ENCODE measurements at places on chromosomes 16 and 17.

- DNase-seq: no peak
Observed at GRCh38 chr16:3541527-3542155, 35.6 kb downstream of the NLRC3 start.

DNA sequence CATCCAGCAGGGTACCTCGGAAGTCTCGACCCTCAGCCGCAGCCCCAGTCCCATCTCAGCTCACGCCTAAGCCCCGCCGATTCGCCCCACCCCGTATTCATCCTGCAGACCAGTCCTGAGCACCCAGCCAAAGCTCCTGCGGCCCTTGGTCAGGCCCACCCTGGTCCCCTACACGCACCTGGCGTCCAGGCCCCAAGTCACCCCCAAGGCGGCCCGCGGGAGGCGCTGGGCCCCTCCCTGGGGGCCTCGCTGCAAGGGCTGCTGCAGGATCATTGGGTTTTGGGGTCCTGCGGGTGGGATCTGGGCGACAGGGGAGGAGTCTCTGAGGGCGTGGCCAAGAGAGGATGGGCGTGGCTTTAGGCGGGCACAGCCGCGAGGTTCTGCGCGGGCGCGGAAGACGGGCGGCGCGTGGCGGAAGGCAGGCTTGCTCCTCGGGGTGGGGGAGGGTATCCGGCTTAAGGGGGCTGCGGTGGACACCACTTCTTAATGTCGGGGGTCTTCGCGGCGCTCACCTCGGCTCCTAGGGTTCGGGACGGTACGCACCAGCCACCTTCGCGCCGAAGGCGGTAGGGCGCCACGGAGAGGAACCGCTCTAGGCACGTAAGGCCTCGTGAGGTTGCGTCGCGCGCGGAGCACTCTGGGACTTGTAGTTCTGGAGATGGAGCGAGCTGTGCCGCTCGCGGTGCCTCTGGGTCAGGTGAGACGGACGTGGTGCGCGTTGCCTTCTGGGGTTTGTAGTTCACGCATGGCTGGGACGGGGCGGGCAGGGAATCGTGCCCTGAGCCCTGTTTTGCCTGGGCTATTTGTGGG is at the start of the genes HCFC1R1 and THOC6:
HCFC1R1 (minus strand) TSS at position 274 of the 810 bp plus-strand sequence; CDS start at position 273, 1 bp downstream.
THOC6 (plus strand) TSS at position 367 of the 810 bp plus-strand sequence; CDS start at position 659, 292 bp downstream.
- DNase-seq: peak; percentile 93

DNA sequence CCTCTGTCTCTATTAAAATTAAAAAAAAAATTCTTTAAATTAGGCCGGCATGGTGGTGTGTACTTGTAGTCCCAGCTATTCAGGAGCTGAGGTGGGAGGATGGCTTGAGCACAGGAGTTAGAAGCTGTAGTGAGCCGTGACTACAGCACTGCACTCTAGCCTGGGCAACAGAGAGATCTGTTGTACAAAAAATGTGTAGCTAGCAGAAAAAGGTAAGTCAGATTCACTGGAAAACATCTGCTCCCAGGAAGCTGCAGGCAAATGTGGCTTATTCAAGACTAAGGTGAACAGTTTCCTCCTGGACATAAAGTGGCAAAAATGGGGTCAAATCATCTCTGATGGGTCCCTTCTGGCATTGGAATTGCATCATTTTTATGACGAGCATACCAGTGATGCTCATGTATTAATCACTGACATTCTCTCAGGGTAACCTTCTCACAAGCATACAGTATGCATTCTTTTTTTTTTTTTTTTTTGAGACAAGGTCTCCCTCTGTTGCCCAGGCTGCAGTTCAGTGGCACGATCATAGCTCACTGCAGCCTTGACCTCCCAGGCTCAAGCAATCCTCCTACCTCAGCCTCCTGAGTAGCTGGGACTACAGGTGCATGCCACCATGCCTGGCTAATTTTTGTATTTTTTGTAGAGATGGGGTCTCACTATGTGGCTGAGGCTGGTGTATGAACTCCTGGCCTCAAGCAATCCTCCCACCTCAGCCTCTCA is 48.7 kb downstream of the CPPED1 start:
- DNase-seq: no peak

DNA sequence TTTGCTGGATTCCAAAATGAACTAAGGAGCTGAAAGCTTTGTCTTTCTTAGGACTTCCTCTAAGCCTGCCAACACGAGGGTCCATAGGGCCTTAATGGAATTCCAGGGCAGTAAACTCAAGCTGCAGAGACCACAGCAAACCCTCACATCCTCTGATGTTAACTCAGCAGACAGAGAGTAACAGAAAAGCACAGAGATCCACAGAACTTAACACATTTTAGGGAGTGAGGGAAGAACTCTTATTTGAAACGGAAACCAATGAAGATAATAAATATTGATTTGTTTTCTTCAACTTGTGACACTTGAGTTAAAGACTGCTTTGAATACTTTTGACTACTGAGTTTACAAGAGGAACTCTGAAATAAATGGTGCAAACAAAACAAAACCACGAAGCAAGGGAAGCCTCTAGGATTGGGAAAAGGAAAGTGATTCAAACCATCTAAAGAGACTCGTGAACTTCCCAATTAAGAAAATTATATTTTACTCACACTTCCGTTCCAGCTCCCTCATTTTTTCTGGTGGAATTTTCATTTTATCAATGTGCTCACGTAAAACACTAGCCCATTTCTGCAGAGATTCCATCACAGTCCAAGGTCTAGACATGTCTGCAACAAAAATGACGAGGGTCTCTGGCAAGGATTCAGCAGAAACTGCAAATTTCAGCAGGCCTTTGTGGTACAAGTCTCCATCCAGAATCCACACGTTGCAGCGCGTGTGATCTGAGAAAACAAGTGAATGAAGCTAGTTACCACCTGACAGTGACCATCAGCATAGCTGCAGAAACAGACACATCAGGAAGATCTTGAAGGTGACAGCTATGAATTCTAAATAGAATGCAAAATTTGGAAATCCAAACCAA is 9.2 kb downstream of the DYNC1LI2 start:
- no peak for DNase-seq

DNA sequence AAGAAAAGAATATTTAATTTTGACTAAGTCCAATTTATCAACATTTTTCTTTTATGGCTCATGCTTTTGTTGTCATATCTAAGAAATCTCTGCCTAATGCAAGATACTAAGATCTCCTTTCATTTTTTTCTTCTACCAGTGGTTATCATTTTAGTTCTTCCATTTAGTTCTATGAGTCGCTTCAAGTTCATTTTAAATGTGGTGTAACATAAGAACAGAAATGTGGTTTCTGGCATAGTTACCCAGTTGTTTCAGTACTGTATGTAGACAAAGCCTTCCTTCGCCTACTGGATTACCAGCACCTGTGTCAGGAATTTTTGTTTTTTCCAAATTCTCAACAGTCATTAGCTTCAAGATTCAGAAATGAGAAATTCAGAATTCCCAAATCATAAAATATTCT is 175.7 kb downstream of the PARN start:
- DNase-seq: no peak

GRCh38 chr17:59840329-59841090 is 52.2 kb downstream of the TUBD1 start:
- no peak for DNase-seq

DNA sequence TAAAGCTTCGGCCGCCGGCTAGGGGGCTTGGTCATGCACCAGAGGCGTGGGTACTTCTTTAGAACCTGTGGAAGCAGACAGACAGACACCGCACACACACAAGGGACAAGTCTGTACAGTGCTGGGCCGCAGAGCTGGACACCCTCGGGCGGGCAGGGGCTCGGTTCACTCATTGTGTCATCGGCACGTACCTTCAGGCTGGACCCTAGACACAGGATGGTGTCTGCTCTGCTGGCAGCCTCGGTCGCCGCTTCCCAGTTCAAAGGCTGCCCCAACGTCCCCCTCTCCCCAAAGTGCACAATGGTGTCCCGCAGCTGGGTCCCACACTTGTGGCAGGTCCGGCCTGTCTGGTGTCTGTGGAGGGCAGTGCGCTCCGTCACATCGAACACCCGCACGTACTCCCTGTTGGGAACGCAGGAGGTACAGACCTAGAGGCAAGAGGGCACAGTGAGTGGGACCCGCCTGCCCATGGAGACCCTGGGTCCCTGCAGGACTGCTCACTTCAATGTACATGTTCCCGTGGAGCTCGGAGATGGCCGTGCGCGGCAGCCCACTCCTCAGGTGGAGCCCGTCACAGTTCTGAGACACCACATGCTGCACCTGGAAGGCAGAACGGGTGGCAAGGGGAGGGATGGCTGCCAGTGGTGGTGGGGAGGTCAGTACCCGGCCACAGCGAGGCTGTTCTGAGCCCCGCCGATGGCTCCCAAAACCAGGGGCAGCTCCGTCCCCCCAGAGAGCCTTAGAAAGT is 3.1 kb upstream of the PCYT2 start:
- no peak for DNase-seq

DNA sequence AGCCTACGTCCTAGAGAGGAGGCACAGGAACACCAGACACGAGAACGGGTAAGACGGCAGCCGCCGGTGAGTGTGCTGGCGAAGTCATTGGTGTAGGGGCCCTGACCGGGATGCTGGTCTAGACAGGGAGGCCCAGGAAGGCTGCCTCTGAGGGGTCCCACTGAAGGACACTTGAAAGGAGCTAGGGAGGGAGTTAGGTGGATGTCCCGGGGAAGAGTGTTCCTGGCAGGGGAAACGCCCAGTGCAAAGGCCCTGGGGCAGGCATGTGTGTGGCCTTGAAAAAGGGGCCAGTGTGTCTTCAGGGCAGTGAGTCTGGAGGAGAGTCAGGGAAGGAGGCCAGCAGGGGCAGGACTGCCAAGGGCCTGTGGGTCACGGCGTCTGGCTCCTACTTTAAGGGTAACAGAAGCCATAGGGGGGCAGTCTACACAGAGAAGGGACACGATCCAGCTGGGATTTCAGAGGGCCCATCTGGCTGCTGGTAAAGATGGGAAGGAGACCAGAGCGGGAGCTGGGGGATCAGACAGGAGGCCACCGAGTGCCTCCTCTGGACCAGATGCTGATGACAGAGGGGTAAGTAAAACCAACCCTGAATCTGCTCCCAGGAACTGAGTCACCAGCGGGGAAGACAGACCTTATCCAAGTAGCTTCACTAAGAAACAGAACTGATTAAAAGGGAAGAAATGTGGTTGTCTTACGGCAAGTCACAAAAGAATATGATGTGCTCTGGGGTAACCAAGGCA is 115.9 kb downstream of the LITAF start:
- no peak for DNase-seq

GRCh38 chr17:68514831-68515635 is 2.8 kb downstream of the PRKAR1A start:
- DNase-seq: no peak

- DNase-seq: no peak
Observed at GRCh38 chr16:17555176-17555575, 84.4 kb upstream of the XYLT1 start.

- no peak for DNase-seq
Observed at GRCh38 chr17:35056013-35056412, 7.5 kb downstream of the RFFL start.

- no peak for DNase-seq
Observed at GRCh38 chr16:89537549-89537925, 22.9 kb upstream of the RPL13 start.

- DNase-seq: no peak
Observed at GRCh38 chr16:77059446-77059845, 131.5 kb upstream of the MON1B start.

DNA sequence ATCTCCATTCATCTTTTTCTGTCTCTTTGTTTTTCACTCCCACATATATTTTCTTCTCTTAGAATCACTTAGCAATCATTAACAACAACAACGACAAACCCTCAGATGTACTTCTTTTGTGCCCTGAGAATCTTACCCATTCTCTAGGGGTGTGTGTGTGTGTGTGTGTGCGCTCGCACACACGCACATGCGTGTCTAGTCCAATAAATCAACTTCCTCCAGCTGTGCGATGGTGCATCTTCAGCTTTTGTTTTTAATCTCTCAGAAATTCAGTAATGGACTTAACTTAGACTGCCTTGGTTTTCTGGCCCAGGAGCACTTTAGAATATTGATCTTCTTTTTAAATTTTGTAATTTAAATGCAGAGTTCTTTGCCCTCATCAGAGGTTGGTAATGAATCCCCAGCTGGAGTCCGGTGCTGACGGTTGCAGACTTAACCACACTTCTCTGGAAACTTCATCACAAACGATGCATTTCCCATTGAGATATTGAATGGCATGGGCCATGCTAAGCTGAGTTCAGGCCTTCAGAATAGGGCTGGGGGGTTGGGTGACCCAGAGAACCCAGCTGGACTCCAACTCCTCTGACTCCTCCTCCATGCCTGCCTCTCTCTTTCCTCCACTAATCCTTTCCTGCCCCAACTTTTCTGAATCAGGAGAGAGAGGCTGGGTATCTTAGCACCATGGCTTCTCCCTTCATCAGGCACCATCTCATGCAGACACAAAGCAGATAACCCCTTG is 193.9 kb downstream of the ZNF18 start:
- DNase-seq: no peak

- DNase-seq: no peak
Observed at GRCh38 chr17:57735707-57736106, 9.4 kb downstream of the CCDC182 start.

DNA sequence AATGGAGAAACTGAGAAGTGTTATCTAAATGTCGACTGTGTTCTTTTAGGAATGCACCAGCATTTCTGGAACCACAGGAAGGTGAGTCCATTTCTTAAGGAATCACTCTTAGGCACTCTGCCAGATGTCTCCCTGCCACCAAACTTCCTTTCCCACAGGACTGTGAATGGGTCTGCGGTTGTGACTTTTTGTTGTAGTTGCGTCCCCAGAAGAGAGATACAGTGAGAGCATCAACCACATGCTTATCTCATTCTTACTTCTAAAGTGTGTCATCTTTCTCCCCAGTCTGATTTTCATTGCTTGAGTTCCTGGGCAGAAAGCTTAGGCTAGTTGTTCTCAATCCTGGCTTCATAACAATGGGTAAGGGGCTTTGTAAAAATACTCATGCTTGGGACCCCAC is 13.4 kb downstream of the ITPRIPL2 start:
- no peak for DNase-seq

- DNase-seq: no peak
Observed at GRCh38 chr16:68764862-68765261, 27.8 kb downstream of the CDH1 start.

DNA sequence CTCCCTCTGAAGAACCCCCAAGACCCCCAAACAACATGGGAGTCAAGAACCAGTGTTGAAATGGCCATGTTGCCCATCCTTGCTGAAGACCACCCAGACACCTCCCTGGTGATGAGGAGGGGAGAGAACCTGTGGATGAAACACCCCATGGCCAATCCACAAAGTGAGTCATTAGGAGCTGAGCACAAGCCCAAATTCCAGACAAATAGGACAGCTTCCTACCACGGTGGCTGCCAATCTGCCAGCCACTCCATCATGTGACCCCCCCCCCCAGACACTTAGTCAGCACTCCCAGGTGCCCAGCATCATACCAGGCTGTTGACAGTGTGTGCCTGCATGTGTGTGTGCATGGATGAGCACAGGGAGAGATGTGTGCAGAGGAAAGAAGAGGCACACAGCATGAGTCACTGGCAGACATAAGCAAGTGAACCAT is 26.4 kb upstream of the RPL38 start:
- no peak for DNase-seq

GRCh38 chr16:21600031-21600773 is 825 bp downstream of the METTL9 start:
- no peak for DNase-seq
